Activated CD8-positive, alpha-beta memory T cell treated with anti-CD3 and anti-CD28 coated beads, Interleukin-2, amount 10 ng/mL, durations not matched to agents 7 days and 5 days (primary cell): ENCODE measurements at places on chromosomes 16 and 17. TPM values are rescaled to one million over a fixed set of nuclear protein-coding genes. Genes with fewer than 3 reads are reported as not detected.

DNA sequence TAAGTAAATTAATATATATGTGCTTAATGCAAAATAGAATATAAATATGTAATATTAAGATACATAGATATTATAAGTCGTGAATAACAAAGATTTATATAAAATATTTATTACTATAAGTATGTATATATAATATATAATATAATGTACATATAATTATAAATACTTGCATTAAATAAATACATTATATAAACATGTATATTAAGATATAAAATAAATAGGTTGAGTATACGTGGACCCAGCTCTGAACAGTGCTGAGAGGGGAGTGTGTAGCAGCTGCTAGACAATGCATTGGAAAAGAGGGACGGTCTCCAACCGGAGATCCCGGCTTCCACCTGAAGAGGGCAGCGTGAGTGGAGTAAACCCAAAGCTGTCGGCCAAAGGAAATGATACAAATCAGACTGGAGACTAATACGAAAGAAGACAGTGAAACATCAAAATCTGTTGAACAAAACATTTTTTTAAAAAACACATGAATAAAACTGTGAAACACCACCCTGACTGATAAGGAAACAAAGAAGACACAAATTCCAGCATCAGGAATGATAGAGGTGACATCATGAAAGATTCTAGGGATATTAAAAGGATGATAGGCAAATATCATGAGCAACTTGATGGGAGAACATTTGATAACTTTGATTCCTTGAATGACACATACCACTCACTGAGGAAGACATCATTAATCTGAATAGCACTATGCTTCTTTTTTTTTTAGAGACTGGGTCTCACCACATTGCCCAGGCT lies 125.4 kb upstream of the CHMP6 start:
- DNase-seq: peak; percentile 88

- DNase-seq: no peak
Measured at GRCh38 chr16:27231692-27232060, 28.4 kb downstream of the KDM8 start.

GRCh38 chr16:68147444-68147843 lies 62.3 kb downstream of the NFATC3 start:
- no peak for DNase-seq

CACNG3 gene
- total RNA-seq: not detected
